ENCODE measurements at places on chromosomes 11 and 22.

- DNase-seq = no peak
Measured at GRCh38 chr11:10858439-10859325, 829 bp upstream of the ZBED5 start.

DNA sequence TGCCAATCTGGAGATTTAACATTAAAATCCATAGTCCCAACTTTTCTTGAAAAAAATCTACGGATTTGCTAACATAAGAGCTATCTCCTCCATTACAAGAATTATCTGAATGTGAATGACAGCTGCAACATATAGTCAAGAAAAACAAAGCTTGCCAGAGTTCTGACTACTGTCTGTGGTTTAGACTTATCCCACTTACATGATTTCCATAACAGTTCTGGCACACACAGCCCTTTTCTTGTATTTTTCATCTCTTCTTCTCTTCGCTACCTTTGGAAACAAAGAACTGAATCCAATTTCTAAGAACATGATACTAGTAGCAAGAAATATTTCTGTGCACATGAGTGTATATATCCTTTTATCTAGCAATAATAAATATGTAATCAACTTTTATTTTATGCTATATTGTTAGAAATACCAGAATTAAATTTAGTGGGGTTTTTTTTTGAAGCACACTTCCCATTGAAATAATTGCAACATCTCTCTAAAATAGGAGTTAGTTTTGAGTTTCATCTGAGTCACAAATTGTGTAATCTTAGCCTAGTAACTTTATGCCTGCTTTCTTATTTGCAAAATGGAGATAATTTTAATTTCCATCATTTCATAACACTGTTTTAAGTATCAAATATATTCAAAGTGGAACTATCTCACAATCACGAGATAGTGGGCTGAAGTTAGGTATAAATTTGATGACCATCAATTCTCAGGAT, 1217.6 kb downstream of the JRKL start:
- no peak for DNase-seq

DNA sequence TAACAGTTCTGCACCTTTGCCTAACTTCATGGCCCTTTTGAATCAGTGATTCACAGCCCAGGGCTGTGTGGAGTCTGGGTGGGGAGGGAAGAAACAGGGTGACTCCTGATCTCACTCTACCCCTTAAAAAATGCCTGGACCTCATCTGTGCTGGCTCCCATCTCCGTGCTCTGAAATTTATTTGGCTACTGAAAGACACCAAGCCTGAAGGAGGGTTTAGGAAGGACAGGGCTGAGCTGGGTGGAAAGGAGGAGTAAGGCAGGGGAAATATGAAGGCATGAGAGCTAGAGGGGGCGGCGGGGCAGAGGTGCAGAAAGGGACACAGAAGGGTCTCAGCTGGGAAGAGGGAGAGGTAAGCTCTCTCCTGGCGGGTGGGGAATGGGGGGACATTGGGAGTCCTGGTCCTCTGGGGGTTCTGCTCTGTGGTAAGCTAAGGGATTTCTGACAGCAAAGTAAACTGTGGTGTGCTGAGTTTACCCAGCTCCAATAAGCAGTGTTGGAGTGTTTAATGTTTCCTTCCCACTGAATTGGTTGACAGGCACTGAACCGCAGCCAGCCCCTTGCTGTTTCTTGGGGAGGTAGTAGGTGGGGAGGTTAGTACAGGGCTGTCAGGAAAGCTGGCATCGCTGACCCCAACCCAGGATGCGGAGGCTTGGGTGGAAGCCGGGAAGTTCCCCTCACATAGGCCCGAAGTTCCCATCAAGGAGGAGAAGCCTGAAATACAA, 71.1 kb downstream of the RPUSD4 start:
- DNase-seq = no peak

- DNase-seq = no peak
Measured at GRCh38 chr11:30987819-30988218, 381.7 kb downstream of the DCDC1 start.

DNA sequence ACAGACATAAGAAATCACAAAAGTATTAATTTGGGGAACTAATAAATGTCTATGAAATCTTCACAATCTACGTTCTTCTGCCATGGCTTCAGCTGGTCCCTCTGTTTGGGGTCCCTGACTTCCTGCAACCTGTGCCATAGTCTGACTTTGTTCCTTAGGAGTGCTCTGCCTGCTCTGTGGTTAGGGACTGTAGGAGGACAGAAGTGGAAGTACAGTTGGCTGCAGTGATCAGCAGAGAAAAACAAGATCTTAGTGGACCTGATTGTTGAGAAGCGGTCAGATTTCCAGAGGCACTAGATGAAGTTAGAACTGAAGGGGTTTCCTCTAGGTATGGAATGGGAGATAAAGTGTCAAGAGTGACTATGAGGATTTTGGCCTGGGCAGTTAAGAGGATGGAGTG, 80.6 kb downstream of the PPP6R3 start:
- no peak for DNase-seq

DNA sequence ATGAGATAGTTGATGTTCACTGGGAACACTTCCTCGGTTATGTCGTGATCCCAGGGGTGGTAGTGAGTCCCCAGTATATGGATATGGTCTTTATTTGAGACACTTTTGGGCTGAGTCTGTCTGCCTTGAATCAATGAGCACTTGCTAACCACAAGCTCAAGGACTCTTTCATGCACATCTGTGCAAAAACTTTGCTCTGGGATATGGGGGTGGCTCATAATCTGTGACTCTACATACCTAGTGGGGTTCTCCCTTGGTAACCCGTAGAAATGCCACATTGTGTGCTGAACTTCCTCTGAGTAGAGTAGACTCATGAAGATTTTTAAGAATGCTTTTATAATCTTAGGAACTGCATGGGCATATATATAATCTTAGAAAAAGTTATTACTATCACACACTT, 69.3 kb downstream of the SWAP70 start:
- DNase-seq = no peak

- DNase-seq = no peak
Measured at GRCh38 chr11:65867284-65868071, 5.1 kb downstream of the EFEMP2 start.

GRCh38 chr11:39149214-39149613, 2310.2 kb downstream of the LRRC4C start:
- no peak for DNase-seq

DNA sequence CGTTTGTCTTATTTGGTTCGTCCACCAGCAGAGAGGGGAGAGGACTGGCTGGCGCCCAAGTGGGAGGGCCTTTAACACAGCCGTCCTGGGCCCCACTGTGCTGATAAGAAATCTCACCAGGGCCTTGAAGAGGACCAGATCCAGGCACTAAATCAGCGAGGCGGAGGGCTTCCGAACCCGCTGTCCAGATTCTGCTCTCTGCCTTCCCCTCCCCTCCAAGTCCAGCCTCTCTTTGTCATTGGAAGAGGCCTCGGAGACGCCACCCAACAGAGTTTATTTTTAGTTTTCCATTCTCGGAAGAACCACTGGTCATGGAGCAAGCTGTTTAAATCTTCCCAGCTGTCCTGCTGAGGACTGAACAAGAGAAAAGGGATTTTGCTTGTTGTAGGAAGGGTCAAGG, 9.3 kb upstream of the FXYD6 start:
- peak; percentile 83 for DNase-seq

DNA sequence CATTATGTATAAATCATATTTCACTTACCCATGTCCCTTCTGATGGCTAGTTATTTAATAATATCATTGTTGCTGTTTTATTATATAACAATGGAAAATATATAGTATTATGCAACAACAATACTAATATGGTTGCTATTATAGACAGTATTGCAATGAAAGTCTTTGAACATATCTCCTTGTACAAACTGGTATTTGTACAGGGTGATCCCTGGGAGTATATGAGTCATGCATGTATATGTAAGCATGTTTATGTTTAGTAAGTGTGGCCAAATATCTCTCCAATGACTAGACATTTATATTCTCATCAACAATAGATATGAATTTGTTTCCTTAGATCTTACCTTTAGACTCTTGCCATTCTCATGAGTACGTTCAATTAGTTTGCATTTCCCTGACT, 55.9 kb downstream of the KCNC1 start:
- DNase-seq = no peak

DNA sequence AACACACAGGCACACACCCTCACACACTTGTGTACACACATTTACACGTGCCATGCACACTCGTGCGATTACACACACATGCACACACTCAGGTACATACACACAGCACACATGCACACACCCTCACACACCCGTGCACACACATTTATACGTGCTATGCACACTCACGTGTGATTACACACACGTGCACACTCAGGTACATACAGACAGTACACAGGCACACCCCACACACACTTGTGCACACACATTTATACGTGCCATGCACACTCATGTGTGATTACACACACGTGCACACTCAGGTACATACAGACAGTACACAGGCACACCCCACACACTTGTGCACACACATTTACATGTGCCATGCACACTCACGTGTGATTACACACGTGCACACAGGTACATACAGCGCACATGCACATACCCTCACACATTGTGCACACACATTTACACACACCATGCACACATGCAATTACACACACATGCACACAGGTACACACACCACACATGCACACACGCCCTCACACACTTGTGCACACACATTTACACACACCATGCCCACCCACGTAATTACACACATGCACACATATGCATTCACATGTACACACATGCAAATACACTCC, 4.6 kb downstream of the IFITM10 start:
- no peak for DNase-seq

GRCh38 chr11:73162196-73162740, 20.1 kb upstream of the FCHSD2 start:
- DNase-seq = no peak

- peak; percentile 41 for DNase-seq
Measured at GRCh38 chr11:2097356-2097997, 41.7 kb downstream of the IGF2 start.

- no peak for DNase-seq
Measured at GRCh38 chr11:41786087-41786486, 326.6 kb upstream of the LRRC4C start.

GRCh38 chr22:31082606-31083376, 1.7 kb downstream of the SMTN start:
- peak; percentile 60 for DNase-seq

DNA sequence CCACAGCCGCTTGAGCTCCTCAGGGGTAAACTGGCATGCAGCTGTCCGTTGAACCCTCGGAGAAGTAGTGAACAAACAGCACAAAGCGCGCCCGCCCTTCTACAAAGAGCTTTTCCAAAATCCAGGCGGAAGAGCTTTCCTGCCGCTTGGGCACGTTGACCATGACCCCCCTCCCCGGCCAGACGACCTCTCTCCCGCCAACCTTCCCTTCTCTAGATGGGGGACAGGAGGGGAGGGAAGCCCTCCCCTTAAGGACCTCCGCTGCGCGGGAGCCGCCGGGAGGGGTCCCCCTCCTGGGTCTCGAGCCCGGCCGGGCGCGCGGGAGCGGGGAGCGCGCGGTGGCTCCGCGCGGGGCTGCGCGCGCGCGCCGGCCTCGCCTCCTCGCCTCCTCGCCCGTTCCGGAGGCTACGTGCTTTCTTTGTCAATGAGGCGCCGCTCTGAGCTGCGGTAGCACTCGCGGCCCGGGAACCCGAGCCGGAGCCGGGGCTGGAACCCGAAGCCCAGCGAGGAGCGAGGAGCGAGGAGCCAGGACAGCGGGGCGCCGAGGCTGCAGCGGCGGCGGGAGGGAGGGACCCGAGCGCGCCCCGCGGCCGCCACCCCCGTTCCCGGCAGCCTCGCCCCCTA, 118.6 kb downstream of the HIPK3 start:
- peak; percentile 34 for DNase-seq

DNA sequence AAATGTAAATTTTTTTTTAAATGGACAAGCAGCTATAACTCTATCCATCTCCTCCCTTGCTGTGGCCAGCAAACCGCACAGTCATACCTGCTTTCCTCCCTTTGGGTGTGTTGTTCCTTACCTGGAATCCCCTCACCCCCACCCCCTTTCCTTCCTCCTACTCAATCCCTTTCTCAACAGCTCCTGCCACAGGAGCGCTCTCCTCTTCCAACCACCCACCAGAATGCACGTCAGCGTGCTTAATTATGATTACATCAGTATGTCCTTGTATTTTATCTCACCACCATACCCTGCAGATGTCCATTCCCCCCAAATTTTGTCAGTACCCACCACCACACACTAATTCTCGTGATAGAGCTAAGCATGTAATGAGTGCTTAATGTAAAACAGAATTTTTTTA, 60.9 kb upstream of the LMO2 start:
- no peak for DNase-seq

- DNase-seq = no peak
Measured at GRCh38 chr11:66749091-66749490, 20.1 kb upstream of the SPTBN2 start.

- DNase-seq = no peak
Measured at GRCh38 chr11:87266751-87267150, 229.0 kb downstream of the TMEM135 start.

GRCh38 chr11:67287355-67288197, 1.5 kb upstream of the ANKRD13D start:
- no peak for DNase-seq

GRCh38 chr11:133738624-133739023, 106.7 kb downstream of the SPATA19 start:
- DNase-seq = no peak

DNA sequence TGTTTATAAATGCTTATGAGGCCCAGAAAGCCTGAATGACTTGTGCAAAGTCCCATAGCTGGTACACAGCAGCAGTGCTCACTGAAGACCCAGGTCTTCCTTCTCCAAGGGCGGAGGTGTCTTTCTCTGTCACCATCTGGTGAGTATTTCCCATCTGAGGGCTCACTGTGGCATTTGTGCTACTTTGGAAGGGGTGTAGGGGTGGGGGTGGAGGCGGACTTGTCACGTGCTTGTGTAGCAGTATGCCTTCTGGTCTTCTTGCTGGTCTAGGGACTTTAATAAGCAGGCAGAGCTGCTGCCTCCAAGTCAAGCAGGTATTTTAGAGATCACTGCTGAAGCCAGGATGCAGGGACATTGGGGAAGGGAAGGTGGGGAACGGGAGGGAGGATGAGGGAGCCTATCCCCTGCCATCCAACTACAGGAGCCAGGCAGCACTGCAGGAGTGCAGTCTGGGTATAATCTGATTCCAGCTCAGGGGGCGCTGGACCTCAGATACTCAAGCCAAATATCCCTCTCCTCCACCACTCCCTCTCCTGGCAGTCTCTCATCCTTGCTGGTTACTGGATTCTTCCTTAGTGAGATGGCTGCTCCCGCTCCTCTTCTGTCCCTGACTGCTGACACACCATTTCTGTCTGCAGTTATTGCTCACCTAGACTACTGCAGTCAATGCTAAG, 3.4 kb downstream of the ABCC8 start:
- DNase-seq = no peak

GRCh38 chr22:22180738-22181285, 63.8 kb upstream of the VPREB1 start:
- no peak for DNase-seq

- no peak for DNase-seq
Measured at GRCh38 chr11:2209370-2209801, 37.8 kb upstream of the TH start.

- no peak for DNase-seq
Measured at GRCh38 chr22:22425783-22426624, 82.5 kb downstream of the ZNF280B start.
